ENCODE measurements at places on chromosomes 4 and X.

GRCh38 chr4:180682776-180683175 is 1560.4 kb upstream of the TENM3 start:
- no peak for DNase-seq

GRCh38 chrX:153927922-153928760 is 2.1 kb upstream of the ARHGAP4 start:
- peak; percentile 78 for DNase-seq

DNA sequence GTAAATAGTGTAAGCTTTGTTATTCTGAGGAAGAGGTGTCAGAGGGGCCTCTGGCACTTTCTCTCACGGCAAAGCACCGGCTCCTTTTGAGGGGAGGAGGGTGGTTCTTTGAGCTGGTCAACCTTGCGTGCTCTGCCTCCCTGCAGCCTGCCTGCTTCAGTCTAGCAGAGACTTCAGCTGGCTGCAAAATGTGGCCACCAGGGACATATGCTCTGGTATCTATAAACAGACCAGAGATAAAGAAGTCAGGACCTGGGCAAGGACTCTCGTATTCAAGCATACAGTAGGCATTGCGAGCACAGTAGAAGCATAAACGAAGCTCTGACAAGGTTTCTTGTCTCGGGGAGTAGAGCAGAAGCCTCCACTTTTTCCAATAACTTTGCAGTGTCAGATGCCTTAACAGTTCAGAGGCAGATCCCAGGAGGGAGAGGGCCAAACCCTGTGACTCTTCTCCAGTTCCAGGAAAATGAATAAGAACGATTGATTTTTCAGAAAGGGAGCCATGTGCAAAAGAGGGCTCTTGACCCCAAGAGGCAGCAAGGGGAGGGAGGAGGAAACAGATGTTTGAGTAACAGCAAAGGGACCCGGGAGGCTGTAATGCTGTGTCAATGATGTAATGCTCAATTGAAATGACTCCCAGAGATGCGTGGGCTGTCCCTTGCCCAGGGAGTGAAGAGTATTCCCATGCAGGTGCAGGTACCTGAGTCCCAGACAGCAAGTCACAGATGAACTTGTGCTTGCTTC is 57.9 kb upstream of the TEX13D start:
- DNase-seq = peak; percentile 9

DNA sequence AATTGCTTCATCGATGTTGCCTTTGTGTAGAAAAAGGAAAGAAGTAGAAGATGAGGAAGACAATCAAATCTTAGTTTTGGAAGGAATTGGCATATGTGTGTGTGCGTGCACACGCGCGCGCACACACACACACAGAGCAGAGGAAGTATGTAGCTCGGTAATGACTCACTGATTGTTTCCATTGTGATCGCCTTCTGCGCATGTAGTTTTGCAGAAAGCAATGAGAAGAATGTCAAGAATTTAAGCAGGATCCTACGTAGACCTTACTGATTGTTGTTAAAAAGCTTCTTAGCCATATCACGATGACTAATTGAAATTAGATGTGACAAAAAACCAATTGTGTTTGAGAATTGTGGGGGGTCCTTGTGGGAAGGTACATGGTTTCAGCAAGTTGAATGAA is 12.8 kb upstream of the LIMCH1 start:
- no peak for DNase-seq

DNA sequence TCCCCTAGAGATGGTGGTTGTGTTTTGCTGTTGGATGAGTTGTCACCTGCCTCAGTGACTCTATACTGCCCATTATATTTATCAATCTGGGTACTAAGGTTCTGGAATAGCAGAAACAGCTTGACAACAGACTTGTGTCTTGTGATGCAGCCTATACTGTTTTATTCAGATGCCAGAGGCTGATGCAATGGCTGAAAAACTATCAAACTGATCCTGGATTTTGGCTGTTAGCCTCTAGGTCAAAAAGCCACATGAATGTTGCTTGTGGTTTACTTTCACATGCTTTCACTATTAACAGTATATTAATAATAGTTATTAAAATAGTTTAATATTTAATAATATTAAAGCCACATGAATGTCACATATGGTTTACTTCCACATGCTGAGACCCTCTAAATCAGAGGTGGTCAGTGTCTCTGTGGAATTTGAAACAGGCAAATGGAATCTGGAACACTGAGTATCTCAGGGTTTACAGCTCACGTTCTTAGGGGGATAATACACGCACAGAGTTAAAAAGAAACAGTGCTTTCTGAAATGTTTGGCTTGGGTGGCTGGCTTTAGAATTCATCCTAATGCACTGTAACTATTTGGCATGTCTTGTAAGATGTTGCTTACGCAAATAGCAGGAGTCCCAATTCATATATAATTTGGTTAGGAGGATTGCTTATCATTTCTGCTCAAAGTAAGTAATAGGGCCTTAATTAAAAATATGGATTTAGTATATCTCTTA is 82.5 kb upstream of the LCORL start:
- no peak for DNase-seq

GRCh38 chr4:102503301-102503746 is 2.2 kb downstream of the NFKB1 start:
- DNase-seq = no peak

DNA sequence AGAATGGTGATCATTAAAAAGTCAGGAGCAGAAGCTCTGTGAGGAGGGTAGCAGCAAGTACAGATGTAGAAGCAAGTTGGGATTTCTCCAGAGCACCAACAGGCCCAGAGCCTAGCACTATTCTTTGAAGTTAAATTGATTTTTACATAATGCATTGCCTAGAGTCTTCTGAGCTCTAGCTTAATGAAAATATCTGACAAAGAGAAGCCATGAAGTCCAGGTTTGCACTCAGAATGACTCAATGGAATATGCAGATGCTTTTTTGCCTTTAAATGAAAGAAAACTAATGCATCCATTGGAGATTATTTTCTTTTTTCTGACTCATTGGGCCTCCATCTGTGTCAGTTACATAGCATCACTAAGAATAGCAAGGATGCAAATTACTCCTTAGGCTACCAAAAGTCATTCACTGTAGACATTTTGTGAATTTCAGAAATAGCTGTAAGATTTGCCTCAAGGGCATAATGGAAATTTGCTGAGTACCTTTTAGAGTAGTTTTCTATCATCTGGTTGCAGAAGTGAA is 91.0 kb downstream of the EDA2R start:
- DNase-seq = no peak

DNA sequence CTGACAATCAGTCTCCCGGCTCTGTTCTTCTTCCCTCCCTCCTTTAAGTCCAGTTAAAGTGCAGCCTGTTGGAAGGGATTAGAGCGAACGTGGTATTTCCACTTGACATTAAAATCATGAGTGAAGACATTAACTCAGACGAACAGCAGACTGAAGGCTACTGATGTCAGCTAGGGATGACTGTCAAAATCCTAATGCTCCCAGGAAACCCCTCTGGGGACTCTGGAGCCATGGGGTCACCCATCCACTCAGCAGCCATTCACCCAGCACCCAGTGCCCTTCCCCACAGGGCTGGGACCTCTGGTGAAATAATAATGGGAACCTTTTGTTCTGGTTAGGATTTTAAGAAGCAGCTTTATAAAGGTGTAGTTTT is 113.9 kb downstream of the DRD5 start:
- DNase-seq = no peak

GRCh38 chr4:65999518-65999871 is 329.2 kb upstream of the EPHA5 start:
- DNase-seq = no peak

- no peak for DNase-seq
Observed at GRCh38 chr4:612052-612748, 13.2 kb upstream of the PDE6B start.

DNA sequence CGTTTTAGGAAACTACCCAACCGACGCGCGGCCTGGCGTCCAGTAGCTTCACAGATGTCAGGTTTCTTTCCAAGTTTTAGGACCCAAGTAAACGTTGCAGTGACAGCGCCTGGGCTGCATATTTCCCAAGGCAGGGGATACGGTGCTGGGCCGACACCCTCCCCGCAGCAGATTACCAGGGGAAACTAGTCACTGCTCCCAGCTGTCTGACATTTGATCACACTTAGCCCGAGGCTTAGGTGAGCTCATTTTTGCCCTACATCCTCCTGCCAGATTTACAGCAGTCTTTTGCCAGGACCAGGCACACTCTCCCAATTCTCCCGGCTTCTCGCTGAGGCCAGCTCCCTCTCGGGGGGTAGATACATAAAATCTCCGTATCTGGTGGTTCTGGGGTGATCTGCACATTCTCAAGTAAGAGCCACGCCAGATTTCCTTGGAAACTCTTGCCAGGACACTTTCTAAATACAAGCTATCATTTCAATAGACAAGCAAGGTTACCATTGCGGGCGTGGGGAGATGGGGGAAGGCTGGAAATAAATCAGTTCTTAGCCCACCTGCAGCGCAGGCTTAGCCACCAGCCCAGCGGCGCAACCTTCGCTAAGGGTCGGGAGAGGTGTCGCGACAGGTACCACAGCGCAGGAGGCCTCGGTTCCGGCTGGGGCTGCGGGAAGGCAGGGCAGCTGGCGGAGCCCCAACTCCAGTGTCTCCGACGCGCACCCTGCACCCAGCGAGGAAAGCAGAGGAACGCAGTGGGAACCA is 2.5 kb upstream of the SOX3 start:
- DNase-seq = no peak

DNA sequence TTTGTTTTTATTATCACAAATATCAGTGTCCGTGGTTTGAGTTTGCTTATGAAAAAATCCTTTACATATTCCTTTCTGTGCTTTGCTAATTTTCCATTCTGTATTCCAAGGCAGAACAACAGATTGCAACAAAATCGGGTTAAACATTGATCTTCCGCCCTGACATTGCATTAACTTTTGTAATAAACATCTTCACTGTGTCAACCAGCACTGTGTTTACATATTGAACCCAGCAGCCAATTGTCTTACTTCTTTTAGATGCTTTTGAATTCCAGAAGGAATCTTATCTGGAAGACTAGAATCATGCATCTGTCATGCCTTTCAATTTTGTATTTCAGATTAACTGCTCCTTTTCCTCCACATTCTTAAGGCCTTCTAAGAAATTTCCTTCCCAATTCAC is 147.8 kb upstream of the CXXC4 start:
- no peak for DNase-seq
